ENCODE measurements at places on chromosomes 1 and 21.

- no peak for DNase-seq
Observed at GRCh38 chr1:188497020-188497419, 1668.3 kb downstream of the PLA2G4A start.

- DNase-seq: no peak
Observed at GRCh38 chr1:50251702-50252101, 143.0 kb downstream of the ELAVL4 start.

GRCh38 chr21:41709965-41710822 is 56.7 kb downstream of the RIPK4 start:
- no peak for DNase-seq

- no peak for DNase-seq
Observed at GRCh38 chr1:226845624-226846023, 24.8 kb upstream of the PSEN2 start.

- no peak for DNase-seq
Observed at GRCh38 chr1:153513023-153513422, 22.8 kb downstream of the S100A6 start.

DNA sequence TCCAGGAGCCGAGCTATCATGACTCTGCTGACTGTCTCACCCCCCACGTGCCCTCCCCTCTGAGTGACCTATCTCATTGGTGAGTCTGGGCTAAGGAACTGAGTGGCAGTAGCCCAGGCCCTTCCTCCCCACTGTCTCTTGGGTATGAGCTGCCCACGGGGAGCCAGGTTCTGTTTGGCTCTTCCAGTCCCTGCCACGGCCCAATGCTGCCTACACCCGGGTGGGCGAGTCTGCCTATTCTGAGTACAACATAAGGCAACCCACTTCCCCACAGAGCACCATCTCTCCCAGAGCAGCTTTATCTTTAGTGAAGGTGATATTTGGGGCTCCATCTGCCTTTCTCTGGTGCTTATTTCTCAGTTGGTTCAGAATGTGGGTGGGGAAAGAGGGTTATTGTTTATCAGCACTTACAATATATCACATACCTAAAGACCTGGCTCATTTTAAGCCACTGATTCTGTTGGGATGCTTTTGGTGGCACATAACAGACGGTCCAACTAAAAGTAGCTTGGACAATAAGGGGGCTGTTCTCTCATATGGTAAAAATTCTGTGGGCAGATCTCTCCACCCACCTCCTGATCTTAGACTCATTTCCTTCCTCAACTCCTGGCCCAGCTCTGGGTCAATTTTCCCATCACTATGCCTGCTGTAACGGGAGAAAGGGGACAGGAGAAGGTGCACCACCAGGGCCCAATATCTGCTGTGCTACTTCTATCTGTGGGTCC is 27.7 kb upstream of the VWA5B1 start:
- no peak for DNase-seq

- DNase-seq: no peak
Observed at GRCh38 chr1:100523038-100523652, 14.8 kb upstream of the GPR88 start.

GRCh38 chr1:57385336-57385735 is 38.5 kb downstream of the DAB1 start:
- DNase-seq: no peak

DNA sequence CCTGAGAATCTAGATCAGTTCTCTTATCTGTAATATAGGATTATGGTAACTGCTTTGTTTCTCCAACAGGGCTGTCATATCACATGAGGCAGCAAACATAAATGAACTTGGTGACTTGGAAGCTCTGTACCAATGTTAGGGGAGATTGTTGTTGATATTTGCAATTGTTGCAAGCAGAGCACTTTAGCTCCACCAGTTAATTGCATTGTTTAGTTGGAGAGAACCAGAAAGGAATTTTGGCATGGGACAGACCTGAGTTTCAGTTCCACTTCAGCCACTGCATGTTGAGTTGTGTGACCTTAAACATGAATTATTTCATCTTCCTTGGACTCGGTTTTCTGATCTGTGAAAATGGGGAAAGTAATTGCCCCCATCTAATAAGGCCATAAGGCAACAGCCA is 142.3 kb upstream of the JUN start:
- DNase-seq: no peak

DNA sequence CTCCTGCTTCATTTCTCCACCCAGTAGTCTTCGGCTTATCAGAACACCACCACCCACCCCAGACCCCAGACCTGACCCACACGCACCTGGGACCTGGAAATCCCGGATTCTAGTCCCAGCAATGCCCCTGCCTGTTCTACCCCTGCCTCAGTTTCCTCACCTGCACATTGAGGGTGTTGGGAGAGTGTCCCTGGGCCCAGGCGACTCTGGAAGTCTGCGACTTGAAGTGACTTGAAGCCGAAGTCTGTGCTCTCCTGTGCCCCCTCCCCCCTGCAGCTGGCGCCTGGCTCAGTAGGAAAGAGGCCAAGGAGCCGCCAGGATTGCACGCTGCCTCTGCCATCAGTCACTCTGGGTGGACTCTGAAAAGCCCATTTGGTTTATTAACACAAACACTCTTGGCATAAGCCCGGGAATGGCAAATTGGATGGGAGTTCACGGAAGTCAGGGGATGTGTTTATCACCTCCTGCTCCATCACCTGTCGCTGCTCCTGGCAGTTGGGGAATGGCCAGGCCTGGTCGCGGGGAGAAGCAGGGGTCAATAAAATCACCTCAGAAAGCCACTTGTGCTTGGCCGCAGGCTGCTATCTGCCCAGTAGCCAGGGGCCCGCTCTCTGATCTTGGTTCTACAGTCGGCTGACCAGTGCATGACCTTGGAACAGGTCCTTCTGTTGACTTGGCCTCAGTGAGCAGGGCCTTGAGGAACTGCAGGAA is 132.7 kb downstream of the ACTL8 start:
- no peak for DNase-seq

GRCh38 chr1:245645406-245645805 is 490.6 kb downstream of the KIF26B start:
- no peak for DNase-seq
